Stimulated activated CD4-positive, alpha-beta T cell treated with anti-CD3 and anti-CD28 coated beads, TNF-alpha, amount 100 ng/mL, for 48 hours (primary cell): ENCODE measurements at places on chromosomes 1 and 21.

GRCh38 chr21:45153358-45154318, 79.3 kb downstream of the ADARB1 start:
- no peak for DNase-seq

- no peak for DNase-seq
Measured at GRCh38 chr1:45035631-45036301, 23.7 kb downstream of the UROD start.

GRCh38 chr1:175818929-175819328, 75.5 kb upstream of the TNR start:
- DNase-seq, result no peak

DNA sequence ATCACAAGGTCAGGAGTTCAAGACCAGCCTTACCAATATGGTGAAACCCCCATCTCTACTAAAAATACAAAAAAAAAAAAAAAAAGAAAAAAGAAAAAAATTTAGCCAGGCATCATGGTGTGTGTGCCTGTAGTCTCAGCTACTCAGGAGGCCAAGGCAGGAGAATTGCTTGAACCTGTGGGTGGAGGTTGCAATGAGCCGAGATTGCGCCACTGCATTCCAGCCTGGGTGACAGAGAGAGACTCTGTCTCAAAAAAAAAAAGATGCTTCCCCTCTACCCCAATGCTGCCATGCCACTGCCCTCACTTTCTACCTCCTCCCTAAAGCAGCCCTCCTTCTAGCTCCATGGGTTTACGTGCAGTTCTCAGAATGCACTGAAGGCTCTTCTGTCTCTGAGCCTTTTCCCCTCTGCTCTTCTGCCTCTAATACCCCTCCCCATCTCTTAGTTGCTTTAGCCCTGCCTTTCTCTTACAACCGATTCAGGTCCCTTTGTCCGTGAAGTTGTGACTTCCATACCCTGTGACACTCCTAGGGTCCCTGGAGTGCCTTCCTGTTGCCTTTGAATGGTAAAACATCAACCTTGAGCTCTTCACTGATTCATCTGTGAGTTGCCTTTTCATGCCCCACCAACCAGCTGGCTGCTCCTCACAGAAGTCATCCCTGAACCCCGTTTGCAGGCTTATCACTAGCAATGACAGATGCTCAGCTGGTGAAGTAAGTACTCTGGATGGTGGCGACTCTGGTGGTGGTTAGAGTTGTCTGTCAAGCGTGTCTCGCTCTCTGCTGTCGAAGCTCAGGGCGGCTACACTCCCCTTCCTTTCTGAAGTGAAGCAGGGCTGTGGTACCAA, 234.9 kb downstream of the RHOU start:
- no peak for DNase-seq

DNA sequence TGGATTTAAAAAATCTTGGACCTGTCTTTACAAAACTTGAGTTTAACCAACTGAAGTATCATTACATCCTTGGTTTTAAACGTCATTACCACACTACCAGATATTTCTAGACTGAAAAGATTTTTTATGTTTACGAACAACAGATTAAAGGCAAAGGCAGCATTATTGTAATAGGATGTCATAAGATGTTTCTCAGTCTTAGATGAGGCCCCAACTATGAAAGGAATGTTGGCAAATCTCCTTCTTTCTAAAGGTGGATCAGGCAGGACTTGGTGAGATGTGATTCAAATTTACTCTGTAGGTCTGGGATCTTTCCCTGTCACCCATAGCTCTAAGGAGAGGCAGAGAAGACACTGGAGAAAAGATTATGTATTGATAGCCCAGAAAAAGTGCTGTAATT, 417.9 kb downstream of the PTBP2 start:
- no peak for DNase-seq

GRCh38 chr1:151729157-151729965, 8.0 kb downstream of the RIIAD1 start:
- no peak for DNase-seq

GRCh38 chr1:200903793-200904192, 9.1 kb downstream of the INAVA start:
- DNase-seq, result no peak

DNA sequence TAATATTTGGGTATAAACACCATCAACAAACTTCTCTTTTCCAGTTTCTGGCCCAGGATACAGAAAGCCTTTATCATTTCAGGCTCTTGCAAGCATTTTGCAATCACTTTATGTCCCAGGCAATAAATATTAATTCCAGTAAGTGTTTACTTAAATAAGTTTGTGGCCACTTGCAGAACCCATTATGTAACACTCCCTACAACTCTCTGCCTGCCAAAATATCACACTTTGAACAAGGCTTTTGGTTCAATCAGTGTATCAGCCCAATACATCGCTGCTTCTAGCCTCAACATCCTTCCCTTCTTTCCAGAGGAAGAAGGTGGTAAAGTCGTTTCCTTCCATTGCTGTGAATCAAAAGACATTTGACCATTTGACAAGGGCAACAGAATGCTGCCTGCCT, 203.0 kb upstream of the USP25 start:
- no peak for DNase-seq

DNA sequence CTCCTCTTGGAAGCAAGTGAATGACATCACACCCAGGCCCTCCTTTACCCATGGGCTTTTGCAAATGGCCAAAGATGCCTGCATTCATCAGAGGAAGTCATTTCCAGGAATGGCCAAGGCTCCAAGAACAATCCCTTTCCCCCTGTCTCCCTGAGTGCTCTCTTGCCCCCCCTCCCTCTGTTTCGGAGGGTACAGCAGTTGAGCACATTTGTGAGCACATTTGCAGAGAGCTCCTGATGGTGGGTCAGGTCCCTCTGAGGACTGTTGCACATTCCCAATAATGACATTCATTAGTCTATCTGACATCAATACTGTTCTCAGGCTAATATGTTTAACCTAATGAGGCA, 113.4 kb downstream of the MATN1 start:
- no peak for DNase-seq

DNA sequence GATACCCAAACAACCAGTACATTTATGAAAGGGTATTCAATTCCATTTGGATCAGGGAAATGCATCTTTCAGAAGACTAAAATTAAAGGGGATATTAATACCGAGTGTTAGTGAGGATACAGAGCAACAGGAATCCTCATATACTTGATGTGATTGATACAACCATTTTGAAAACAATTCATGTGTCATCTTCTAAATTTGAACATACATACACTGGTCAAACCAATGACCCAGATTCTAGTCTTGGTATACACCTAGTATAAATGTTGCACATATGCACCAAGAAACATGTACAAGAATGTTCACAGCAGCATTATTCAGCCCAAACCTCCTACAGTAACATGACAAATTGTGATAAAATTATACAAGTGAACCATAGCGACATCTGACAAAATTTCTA, 58.6 kb downstream of the ZNF644 start:
- DNase-seq, result no peak

GRCh38 chr21:21688889-21689288, 690.7 kb downstream of the NCAM2 start:
- no peak for DNase-seq

DNA sequence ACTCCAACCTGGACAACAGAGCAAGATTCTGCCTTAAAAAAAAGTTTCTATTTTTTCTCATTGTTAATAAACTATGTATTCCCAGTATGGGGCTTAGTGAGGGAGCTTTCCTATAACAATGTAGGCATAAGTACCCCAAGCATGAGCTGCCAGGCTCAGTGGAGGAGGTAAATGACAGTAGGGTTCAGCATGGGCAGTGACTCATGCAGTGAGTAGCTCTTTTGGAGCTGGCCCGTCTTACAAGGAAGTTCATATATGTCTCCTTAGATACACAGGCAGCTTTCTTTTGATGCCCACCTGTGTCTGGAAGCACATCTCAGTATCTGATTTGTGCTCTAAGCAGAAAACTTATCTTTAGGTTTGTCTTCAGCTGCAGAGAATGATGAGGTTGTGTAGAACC, 57.9 kb downstream of the ZNF678 start:
- DNase-seq, result no peak

DNA sequence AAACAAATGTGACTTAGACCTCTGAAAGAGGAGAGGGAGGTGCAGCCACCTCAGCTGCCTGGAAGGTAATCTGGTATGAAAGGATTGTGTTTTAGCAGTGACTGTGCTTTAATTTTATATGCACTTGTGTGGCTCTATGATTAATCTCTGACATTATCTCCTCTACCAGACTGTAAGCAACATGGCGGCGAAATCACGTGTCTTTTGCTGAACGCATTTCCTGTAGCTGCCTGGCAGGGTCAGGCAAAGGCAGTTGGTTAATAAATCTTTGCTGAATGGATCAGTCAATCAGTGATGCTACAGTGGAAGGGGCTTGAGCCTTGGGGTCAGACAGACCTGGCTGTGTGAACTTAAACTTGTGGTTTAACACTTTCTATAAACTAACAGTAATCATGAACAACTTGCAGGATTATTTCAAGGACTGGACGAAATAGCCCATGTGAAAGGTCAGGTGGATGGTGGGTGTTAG, 96.9 kb downstream of the ADSS2 start:
- DNase-seq, result no peak

GRCh38 chr1:96474985-96475743, 246.4 kb upstream of the PTBP2 start:
- no peak for DNase-seq
